ENCODE measurements at places on chromosomes 7 and 10. TPM values are rescaled to one million over a fixed set of nuclear protein-coding genes. Genes with fewer than 3 reads are reported as not detected.
A peak's percentile ranks its signal among the peaks of the same experiment; 100 is the strongest.

The SPDYE2 gene
- not detected for total RNA-seq

The AEBP1 gene
- total RNA-seq, result 18.4 TPM

DNA sequence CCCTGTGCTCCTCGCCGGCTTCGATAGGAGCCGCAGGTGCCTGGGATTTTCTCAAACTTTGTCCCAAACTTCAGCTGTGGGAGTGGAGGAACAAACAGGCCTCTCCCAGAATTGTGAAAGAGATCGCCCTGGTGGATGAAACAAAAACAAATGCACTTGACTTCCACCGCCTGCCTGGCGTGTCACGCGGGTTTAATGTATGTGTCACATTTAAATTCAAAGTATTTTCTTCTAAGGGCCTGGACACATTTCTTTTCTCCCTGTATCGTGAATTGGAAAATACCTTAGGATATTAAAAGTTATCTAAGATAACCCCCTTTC is 694 bp upstream of the WASL start:
- no peaks in the 10 kb centered on the region for H3K27me3 ChIP-seq
- H3K27ac ChIP-seq, result peak overlapping the region; percentile 95
- H3K4me3 ChIP-seq, result peak overlapping the region; percentile 99

- peaks cover 19% of the 10 kb centered on the region for H3K27me3 ChIP-seq
- no peak for DNase-seq
- no peak overlapping the region for H3K4me3 ChIP-seq
Observed at GRCh38 chr10:120392245-120392644, 64.8 kb upstream of the PLPP4 start.

- no peak for DNase-seq
- peaks cover 4% of the 10 kb centered on the region for H3K36me3 ChIP-seq
- no peak overlapping the region for H3K27ac ChIP-seq
- peaks cover 5% of the 10 kb centered on the region for H3K4me1 ChIP-seq
- H3K4me3 ChIP-seq, result no peak overlapping the region
Observed at GRCh38 chr7:133776266-133776665, 350.9 kb upstream of the LRGUK start.
